ENCODE measurements at places on chromosomes 2 and 18. TPM values are rescaled to one million over a fixed set of nuclear protein-coding genes. Genes with fewer than 3 reads are reported as not detected.

Gene FBXO48
- 0.88 TPM for total RNA-seq

Gene AKAIN1
- total RNA-seq: not detected

Gene TMEM169
- 0.88 TPM for total RNA-seq

Gene ZRANB3
- total RNA-seq: 10.9 TPM

Gene ABCB11
- total RNA-seq: under 0.01 TPM

Gene CARF
- total RNA-seq: 13.8 TPM

Gene ADRA2B
- under 0.01 TPM for total RNA-seq

Gene RNF144A
- total RNA-seq: 15.9 TPM

Gene SLC5A7
- not detected for total RNA-seq
